ENCODE measurements at places on chromosomes 16 and 17. TPM values are rescaled to one million over a fixed set of nuclear protein-coding genes. Genes with fewer than 3 reads are reported as not detected.

Gene KRT32
- not detected for total RNA-seq

Gene USP31
- total RNA-seq = 23.8 TPM

Gene ZNF469
- total RNA-seq = 5.1 TPM

Gene CDH13
- 0.86 TPM for total RNA-seq

Gene NOXO1
- total RNA-seq = not detected

Gene MAPT
- total RNA-seq = 0.69 TPM

DNA sequence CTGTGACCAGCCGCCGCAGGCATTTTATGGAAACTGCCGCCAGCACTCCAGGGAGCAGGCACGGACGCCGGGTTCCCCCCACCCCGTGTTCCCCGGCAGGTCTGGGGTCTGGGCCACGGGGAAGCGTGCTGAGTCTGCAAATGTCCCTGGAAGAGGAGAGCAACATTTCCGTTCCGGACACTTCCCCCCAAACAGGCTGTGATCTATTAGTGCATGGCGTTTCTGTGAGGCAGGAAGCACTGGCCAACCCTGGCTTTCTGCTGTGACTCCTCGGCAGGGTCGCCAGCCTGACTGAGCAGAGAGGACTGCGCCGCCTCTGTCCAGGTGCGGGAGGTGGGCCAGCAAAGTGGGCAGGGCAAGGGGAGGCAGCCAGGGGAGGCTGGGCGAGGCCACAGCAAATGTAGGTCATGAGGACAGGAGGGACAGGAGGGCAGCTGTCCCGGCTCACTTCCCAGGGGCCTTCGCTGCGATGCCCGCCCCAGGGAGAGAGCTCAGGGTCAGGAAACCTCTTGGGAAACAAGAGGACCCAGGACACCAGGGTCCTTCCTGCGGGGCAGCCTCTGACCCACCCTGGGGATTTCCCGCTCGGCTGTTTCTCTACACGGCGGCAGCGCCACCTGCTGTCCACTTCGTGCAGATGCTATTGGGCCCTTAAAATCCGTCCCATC lies 9.5 kb downstream of the FOXF1 start:
- H3K4me3 ChIP-seq = no peak overlapping the region
- H3K4me1 ChIP-seq = peaks cover 3% of the 10 kb centered on the region

GRCh38 chr17:16215002-16215272 lies 397 bp downstream of the NCOR1 start:
- DNase-seq = peak; percentile 90
- peak overlapping the region; percentile 93 for H3K27ac ChIP-seq
- H3K4me3 ChIP-seq = peak overlapping the region; percentile 92
- peaks cover 4% of the 10 kb centered on the region for H3K36me3 ChIP-seq
- no peaks in the 10 kb centered on the region for H3K27me3 ChIP-seq
- H3K4me1 ChIP-seq = no peaks in the 10 kb centered on the region

DNA sequence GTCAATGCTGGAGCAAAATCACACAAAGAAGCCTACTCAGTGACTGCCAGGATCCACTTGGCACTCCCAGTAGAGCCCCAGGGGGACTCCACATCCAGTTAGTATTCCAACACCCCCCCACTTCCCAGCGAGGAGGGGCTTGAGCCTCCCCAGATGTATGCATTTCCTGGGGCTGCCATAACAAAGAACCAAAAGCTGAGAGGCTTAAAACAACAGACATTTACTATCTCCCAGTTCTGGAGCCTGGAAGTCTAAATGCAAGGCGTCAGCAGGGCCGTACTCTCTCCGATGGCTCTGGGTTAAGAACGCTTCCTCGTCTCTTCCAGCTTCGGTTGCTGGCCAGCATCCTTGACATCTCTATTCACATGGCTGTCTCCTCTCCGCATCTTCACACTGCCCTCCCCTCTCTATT lies 23.0 kb upstream of the GNA13 start:
- DNase-seq = peak; percentile 75
- H3K27me3 ChIP-seq = no peaks in the 10 kb centered on the region
- H3K4me3 ChIP-seq = no peak overlapping the region
- peaks cover 6% of the 10 kb centered on the region for H3K4me1 ChIP-seq
- H3K36me3 ChIP-seq = no peaks in the 10 kb centered on the region

DNA sequence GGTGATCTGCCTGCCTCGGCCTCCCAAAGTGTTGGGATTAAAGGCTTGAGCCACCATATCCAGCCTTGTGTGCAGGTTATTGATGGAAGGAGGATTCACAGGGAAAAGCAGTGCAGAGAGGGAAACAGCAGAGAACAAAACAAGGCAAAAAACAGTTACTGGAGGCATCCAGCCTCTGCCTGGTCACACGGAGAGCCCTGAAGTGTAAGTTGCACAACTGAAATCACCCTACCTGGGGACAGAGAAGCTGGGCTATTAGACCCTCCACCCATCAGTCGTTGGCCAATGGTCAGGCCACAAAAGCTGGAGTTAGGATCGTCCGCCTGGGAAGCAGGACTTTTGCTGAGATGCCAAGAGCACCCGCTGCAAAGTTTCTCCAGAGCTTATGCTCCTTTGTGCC lies 57.9 kb upstream of the BCO1 start:
- no peaks in the 10 kb centered on the region for H3K27me3 ChIP-seq
- peak overlapping the region; percentile 2 for H3K27ac ChIP-seq
- DNase-seq = no peak

- peaks cover 4% of the 10 kb centered on the region for H3K36me3 ChIP-seq
- peaks cover 8% of the 10 kb centered on the region for H3K4me1 ChIP-seq
- no peaks in the 10 kb centered on the region for H3K27me3 ChIP-seq
- H3K4me3 ChIP-seq = no peak overlapping the region
Measured at GRCh38 chr17:76574166-76574565, 11.5 kb downstream of the ST6GALNAC2 start.

DNA sequence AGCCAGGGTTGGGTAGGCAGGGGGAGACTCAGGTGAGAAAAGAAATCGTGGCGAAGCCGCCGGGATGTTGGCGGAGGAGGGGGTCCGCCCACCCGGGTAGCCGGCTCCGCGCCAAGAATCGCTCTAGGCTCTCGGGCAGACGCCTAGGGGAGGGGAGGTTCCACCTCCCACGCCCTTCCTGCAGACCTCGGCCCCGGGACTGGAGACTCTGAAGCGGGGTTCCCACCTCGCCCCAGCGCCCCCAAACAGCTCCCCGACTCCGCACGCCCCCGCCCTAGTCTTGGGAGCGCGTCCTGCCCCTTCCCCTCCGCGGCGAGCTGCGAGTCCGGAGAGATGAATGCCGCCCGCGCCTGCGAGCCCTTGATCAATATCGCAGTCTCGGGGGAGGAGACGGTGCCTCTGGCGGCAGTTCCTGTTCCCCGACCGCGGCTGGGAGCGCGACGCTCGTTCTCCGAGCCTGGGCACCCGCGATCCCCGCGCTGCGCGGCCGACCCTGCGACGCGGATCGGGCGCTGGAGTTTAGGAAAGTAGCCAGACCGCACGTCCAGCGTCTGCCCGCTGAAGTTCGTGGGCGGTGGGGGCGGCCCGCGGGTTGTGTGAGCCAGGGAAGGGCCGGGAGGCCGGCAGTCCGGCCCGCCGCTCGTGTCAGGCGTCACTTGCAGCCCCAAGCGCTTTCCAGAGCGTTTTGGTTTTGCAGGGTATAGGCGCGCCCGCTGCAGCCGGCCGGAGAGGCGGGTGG lies 790 bp downstream of the CRHR1 start:
- H3K27me3 ChIP-seq = peaks cover 88% of the 10 kb centered on the region
- no peaks in the 10 kb centered on the region for H3K4me1 ChIP-seq
- peak; percentile 86 for DNase-seq
- no peak overlapping the region for H3K27ac ChIP-seq
- peak overlapping the region; percentile 66 for H3K4me3 ChIP-seq

Data from endodermal cell (in vitro differentiated cells).